ENCODE measurements at places on chromosomes 13 and 19.

DNA sequence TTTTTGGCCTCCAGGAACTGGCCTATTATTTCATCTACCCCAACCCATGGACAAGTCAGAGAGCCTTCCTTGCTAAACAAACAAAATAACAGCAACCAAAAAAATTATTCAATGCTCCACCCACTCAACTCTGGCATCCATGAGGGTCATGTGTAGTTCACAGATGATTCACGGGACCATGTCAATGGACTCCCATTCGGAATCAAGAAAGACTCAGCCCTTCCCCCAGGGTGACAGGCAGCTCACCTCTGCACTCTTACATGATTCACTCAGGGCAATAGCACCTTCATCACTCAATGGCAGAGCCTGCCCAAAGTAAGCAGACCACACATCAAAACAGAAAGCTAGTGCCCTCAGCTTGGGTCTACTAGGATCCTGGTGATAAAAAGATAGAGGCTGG is 14.3 kb upstream of the SCEL start:
- no peak for DNase-seq

GRCh38 chr19:47049307-47049700 is 880 bp upstream of the TMEM160 start:
- no peak for DNase-seq

- no peak for DNase-seq
These were observed 16.0 kb downstream of the DPRX start for GRCh38 chr19:53647792-53648191.

- no peak for DNase-seq
These were observed 3.2 kb downstream of the GTF3A start for GRCh38 chr13:27427641-27428040.

- DNase-seq: no peak
These were observed 46.4 kb downstream of the PEX11G start for GRCh38 chr19:7442423-7442822.

DNA sequence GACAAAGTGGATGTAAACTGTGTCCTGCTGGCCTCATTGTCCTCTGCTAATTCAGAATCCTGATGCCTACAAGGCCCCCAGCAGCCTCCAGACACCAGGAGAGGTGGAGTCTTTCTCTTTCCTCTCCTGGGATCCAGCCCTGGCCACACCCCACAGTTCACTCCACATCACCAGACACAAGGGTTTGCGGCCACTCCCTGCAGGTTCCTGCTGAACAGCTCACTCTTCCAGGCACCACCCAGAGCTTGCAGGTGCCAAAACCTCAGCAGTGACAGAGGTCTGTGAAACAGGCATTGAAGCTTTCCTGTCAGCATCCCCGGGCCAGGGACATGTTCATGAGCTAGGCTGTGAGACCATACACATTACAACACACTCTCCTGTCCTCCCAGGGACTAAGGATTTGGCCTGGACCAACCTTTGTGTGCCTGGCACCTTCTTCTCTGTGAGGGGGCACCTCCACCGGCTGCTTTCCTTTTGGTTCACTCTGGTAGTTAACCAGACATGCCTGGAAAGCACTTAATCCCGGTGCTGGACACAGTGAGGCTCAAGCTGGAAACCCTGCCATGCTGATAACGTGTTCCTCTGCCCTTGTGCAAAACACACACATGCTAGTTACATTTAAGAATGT is 11.1 kb upstream of the ATP12A start:
- DNase-seq: no peak

- no peak for DNase-seq
These were observed 153.8 kb downstream of the KCTD12 start for GRCh38 chr13:76732367-76732766.

GRCh38 chr19:33527125-33527524 is 5.5 kb upstream of the PEPD start:
- DNase-seq: no peak

DNA sequence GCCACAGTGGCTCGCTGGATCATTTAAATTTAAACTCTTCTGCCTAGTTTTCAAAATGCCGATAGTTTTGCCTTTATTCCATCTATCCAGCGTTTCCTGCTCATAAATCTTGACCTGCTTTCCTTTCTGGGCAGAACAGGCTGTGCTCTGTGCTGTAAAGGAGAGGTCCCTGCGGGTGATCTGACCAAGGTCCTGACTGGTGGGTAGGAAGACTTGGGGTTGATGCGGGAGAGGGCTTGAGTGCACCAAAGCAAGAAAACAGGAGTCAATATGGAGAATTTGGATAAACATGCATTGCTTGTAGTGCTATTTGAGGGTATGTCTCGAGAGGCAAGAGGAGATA is 533.6 kb downstream of the MYO16 start:
- DNase-seq: no peak

DNA sequence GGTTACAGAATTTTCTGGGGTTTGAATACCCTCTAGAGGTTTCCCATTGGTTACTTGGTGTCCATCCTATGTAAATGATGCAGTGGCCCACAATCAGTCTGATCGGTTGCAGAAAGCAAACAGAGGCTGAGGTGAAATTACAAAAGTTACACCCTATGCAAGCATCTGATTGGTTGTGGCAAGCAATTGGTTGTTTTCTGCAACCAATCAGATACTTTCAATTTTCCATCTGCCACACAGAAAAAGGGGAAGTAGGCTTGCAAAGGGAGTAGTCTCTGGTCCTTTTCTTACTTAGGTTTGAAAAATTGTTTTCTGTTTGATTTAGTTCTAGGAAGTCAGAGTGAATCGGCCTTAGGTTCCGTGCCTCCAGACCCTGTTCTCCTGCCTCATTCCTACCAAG is 93.1 kb downstream of the WTIP start:
- no peak for DNase-seq

DNA sequence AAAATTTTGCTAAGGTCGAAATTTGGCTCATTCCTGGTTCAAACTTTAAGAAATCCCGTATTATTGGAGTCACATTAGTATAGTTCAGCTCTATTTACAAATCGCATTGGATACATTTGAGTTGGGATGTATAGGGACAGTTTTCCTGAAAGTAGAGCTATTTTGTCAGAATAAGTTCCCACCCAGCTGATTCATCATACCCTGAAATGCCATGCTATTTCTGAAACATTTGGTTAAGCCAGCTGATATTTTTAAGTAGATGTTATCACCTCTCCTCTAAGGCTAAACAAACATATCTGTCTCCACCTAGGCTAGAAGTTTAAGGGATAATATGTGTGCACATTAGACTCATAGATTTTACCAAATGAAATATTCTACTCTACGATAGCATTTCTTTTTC is 226.2 kb upstream of the ARGLU1 start:
- DNase-seq: no peak

DNA sequence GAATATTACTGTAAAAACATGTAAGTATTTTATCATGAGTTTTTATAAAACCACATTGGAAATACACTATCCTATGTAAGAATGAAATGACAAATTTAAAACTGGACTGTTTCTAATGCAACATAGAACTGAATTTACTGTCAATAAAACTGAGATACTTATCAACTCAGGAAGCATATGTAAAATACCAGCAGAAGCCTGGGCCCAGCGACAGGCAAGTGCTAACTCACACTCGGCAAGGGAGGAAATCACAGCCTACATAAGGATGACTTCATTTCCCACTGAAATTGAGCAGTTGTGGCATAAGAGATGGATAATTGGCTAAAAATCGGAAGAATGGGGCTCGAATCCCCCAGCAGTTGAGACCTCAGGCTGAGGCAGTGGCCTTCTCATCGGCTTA is 12.1 kb downstream of the PROZ start:
- no peak for DNase-seq

DNA sequence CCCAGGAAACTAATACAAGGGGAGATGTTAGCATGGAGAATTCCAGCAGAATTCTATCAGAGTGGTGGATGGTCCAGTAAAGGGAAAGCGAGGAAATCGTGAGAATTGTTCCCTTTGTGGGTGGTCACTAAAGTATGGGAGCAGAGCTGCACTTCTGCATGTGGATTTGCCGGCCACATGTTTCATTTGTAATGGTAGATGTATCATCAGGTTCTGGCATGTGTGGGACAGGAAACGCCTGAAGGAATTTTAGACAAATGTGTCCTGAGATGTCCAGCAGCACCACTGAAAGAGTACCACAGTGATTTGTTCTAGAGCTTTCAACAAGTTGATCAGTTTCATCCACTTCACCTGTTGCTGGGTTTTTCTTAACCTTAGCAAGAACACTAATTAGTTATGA is 308.4 kb downstream of the SHISA2 start:
- DNase-seq: no peak

DNA sequence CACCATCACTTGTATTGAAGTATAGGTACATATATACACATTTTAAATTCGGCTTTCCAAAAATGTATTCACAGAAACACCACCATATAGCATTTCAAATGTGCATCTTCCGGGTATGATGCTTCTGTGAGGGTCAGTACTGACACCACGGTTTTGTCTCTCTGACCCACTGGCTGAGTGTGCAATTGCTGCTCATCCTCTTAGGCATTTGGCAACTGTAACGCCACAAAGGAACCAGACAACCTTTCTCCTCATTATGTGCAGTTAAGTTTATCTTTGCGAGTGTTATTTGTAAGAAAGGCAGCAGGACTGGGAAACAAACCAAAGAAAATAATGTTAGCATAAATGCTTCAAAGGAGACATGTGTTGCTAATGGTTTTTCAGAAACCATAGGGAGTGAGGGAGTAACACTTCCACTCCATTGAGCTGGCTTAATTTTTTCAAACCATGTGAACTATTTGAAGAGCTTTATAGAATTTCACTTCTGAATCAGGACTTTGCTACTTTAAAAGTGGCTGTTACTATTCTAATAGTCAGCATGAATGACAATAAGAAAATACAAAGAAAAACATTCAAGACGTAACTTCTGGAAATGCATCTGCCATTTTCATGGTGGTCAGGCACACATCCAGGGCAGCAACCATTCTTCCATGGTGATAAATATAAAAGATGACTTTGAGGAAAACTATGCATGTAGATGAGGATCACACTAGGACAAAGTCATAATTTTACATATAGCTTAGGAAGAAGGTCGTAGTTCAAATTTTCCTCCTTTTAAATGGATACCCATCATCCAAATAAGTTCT is 423.3 kb downstream of the MZT1 start:
- no peak for DNase-seq

DNA sequence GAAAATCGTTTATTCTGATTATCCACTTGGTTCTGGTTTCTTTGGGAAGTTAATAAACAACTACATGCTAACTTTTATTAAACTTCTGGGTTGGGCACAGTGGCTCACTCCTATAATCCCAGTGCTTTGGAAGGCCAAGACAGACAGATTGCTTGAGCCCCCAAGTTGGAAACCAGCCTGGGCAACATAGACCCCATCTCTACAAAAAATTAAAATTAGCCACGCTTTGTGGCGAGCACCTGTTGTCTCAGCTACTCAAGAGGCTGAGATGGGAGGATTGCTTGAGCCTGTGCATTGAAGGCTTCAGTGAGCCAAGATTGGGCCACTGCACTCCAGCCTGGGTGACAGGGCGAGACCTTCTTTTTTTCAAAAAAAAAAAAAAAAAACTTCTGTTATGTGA is 21.7 kb downstream of the GPR180 start:
- no peak for DNase-seq

- peak; percentile 81 for DNase-seq
These were observed 6.0 kb downstream of the RCN3 start for GRCh38 chr19:49533551-49534488.

DNA sequence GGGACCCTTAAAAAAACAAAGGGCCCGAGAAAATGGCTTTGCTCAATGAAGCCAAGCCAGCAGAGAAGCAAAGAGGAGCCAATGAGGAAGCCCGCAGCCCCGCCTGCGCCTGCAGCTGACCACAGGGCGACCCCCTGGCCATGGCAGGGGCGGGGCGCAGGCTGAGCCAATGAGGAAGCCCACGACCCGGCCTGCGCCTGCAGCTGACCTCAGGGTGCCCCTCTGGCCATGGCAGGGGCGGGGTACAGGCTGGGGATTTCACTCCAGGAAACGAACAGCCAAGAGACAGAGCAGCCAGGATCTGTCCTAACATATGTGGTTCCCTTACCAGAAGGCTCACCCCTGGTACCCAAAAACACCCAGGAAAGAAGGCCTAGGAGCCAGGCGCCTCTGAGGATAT is 101.4 kb downstream of the STK24 start:
- DNase-seq: no peak

DNA sequence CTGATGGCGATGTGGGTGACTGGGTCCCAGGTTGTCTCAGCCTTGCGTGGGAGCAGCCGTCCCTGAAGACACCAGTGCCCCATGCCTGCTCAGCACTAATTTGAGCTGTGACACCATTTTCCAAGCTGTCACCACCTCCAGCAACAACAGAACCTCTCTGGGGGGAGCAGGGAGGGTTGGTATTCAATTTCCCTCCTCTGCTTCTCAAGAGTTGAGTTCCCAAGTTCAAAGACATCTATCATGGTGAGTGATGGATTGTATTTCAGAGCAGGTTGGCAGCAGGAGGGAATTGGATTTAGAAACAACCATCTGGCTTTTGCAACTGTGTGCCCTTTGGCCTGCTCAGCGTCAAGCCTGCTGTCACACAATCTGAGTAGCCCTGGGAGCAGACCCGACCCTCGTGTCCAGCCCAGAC is 46.9 kb upstream of the UQCRFS1 start:
- DNase-seq: no peak

DNA sequence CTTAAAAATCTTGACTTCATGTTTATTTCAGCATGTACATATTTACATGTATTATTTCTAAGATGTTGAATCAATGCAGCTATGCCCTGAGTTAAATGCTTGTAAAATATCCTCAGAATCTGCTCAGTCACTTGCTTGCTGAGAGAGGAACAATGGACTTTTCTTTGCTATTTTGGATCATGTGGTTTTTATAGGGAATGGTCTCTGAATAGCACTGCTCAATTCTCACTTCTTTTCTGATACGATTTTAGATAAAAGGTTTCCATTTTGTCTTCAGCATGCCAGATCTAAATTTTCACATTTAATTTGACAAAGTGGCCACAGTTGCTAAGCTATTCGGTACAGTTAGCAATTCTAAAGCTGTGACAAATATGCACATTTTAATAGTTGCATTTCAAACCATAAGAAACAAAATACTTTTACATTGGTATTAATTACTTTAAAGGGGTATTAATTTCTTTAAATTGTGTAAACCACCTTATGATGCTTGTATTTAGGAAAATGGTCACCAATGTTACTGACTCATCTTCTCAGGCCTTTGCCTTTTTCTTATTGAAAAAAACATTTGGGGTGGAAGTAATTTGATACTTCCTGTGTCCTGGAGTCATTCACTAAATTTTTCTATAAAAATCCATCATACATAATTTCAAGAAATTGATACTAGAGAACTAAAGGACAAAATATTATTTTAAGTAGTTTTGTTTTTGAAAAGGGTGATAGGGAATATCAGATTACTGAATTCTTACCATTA is 113.5 kb downstream of the MYO16 start:
- no peak for DNase-seq

DNA sequence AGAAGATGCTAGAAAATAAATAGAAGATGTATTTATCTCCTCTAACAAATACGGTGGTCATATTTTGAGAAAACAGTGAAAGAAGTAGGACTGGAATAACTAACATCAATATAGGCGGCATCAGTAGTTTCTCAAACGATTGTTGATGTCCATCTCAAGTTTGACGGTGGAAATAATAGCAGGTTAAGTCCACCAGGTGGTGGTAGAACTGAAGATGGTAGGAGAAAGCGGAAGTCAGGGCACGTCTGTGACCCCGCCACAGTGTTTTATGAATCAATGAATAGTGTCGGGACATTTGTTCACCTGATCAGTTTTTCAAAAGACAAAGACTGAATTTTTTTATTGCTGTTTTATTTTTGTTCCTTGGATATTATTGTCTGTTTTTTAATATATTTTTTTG is 706.4 kb upstream of the SLC10A2 start:
- peak; percentile 5 for DNase-seq

Measured in hematopoietic multipotent progenitor cell treated with erythropoietin and hydrocortisone succinate and interleukin-3 and kit ligand, for 8 days (in vitro differentiated cells).